ENCODE measurements at places on chromosomes 4 and X.

GRCh38 chr4:174871407-174871806 lies 42.4 kb upstream of the GLRA3 start:
- no peak for DNase-seq

DNA sequence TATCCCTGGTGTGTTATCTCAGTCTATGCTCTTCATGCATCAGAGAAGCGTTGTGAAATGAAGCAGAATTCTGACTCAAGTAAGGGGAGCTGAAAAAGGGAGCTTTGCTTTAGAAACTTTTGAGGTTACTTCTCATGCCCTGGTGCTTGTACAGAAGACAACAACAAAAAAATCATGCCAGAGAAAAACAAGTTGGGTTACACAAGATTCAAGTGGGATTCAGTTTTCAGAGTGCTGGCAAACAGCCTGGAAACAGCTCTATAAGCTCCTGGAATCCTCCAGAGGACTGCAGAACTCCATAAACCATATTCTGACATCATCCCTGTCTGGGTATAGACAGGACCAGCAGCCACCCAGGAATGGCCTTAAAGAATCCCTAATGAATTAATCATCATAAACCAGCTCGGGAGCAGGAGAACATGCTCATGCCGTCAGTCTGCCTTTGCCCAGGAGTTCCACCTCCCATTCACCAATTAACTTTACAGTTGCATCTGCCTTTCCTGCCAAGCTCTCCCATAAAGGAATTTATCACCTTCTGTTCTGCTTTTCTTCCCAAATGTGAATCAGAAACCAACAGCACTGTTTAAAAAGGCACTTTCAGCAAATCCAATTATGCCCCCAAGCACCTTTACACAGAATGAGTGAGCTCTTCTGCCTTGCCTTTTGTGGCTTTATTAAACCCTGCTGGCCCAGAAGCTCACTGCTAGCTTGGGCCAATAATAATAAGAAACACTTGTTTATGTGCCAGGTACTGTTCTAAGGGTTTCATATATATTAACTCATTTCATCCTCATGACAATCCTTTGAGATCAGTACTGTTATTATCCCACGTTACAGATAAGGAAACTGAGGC lies 54.5 kb upstream of the FBXW7 start:
- no peak for DNase-seq

DNA sequence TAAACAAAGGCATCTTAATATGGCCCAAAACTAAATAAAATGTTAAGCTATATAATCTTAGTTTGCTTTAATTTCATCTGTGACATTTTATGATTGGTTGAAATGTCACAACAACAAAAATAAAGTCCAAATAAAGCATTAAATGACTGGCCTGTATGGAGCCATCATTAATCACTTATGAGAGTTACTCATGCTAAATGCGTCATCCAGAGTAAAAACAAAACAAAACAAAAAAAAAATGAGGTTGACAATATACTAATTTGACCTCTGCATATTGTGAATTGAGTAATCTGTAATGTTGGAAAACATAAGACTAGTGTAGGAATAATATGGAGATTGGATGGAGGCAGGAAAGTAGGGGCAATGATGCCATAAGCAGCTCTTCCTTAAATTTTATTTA lies 139.7 kb downstream of the MAPK10 start:
- DNase-seq = no peak

DNA sequence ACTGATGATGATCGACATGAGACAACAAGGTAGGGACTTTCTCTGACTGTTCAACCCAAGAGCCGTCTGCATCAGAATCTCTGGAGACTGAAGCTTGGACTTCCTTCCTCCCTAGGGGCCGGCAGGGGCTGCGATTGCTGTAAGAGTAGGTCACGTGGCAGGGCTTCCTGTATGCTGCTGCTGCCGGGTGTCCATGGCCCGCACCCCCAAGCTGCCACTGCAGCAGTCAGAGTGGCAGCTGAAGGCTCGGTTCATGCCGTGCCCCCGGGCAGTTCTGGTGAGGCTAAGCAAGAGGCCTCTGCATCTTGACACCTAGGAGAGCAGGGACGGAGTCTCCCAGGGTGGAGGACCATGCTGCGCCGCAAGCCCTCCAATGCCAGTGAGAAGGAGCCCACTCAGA lies at the start of gene SASH3:
SASH3 (plus strand) TSS at position 203 of the 400 bp plus-strand sequence; CDS start at position 352, 149 bp downstream.
- DNase-seq = no peak

- no peak for DNase-seq
Measured at GRCh38 chr4:135545616-135546317, 1344.2 kb upstream of the PABPC4L start.

GRCh38 chrX:134932528-134933217 lies 58.1 kb upstream of the SMIM10 start:
- DNase-seq = no peak

DNA sequence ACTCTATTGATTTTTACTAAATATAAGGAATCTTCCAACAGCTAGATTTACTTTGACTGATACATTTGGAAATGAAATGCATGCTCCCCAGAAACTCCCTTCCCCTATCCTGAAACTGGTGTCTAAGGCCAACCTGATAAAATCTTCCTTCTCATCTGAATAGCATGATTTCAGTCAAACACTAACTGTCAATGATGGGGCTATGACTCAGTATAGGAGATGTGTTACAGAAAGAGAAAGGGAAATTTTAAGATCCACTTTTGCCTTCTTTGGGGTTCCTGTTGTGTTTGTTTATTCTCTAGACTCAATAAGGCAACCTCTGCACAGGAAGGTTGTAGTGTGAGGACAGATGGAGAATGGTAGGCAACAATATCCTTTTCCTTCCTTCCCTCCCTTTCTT lies 160.7 kb downstream of the MOSPD2 start:
- no peak for DNase-seq

GRCh38 chr4:534101-534575 lies 35.1 kb downstream of the PIGG start:
- no peak for DNase-seq

DNA sequence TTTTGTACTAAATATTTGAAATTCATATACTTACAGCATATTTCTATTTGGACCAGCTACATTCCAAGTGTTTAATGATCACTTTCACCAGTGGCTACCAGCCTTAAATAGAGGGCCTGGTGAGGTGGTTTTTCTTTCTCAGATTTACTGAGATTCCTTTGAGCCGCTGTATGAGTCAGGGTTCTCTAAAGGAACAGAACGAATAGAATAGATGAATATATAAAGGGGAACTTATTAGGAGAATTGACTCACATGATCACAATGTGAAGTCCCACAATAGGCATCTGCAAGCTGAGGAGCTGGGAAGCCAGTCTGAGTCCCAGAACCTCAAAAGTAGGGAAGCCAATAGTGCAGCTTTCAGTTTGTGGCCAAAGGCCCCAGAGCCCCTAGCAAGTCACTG lies 146.2 kb upstream of the TLL1 start:
- DNase-seq = no peak

DNA sequence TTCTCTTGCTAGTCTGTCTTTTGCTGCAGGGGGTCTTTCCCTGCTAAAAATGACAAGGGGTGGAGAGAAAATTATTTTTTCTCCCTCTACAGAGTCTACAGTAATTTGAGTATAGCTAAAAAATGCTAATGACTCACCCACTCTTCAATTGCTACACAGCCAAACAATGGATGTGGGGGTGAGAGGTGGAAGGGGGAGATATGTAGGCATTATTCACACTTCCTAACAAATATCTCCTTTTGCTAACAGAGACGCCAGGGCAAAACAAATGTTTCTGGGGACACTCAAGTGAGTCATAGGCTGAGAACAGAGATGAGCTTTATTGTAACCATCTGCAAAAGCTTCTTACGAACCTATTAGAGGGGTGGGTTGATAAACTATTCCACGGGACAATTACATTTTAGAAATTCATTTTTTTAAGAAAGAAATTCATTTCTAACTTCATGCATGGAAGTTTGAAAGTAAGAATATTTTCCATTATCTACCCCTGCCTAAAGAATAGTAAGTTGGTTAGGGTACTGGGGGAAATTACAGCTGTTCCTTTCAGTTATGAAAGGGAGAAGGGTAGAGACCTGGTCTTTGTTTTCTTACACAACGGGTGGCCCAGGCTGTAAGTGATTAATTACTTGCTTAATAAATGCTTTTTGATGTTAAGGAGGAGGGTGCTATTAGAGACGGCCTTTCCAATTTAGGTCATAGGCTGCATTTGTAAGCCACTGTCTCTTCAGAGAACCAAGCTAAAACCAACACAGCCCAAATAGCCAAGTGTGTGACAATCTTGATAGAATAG lies 12.8 kb downstream of the SCD5 start:
- no peak for DNase-seq

DNA sequence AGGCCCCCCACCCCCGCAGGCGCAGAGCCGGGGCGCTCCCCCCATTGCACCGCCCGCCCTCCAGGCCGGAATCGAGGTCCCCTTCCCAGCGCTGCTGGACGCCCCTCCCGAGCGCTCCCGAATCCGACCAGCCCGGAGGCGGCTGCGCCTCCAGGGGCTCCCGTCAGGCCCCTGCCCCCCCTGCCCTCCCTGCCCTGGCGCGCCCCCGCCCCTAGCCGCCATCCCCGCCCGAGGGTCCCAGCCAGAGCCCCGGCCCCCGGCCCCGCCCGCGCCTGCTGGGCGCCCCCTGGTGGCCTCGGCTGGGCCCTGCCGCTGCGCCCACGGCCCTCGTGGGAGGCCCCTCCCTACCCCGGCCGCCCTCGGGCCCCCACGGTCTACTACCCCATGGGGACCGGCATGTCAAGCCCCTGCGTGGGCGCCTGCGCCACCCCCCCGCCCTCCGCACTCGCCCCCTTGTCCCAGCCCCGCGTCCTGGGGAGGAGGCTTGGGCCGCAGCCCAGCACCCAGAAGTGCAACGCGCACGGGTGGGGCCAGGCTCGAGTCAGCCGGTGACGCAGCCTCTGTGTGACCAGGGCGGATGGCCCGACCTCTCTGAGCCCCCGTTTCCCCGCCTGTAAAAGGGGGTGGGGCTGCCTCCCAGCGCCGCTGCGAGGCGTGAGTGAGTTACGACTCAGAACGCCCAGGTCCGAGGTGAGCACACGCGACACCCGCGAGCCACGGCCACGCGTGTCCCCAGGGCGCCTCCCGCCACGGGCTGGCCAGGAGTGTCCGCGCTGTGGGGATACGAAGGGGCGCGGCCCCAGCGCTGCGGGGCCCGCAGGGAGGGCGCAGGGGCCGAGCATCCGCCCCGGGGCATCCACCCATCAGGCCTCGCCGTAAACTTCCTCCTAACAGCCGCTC lies 104.9 kb downstream of the FAM53A start:
- DNase-seq = peak; percentile 68

- no peak for DNase-seq
Measured at GRCh38 chr4:155889946-155890345, 13.6 kb upstream of the TDO2 start.

DNA sequence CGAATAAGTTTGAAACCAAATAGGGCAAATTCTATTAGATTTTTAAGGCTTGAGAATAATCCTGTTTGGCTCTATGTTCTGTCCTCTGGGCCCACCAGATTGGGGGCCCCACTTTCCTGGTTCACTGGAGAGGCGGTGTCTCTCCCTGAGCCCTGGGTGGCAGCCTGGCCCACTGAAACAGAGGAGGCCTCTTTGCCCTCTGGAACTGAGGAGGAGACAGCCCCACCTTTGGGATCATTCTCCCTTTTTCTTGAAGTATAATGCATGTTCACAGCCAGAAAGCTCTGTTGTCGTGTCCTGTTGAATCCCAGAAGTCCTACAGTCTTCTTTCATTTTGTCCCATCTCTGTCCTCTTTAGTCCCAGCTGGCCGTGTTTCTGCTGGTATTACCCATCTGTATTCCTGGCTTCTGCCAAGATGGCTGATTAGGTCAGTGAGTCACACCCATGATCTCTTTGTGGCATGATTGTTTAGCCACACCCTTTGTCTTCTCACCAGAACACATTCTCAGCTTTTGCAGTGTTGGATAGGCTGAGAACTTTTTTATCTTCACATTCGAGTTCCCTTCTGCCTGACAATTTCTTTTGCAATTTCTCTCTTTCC lies 8.1 kb upstream of the TBC1D25 start:
- no peak for DNase-seq

- DNase-seq = no peak
Measured at GRCh38 chr4:8710416-8710815, 117.9 kb downstream of the CPZ start.

DNA sequence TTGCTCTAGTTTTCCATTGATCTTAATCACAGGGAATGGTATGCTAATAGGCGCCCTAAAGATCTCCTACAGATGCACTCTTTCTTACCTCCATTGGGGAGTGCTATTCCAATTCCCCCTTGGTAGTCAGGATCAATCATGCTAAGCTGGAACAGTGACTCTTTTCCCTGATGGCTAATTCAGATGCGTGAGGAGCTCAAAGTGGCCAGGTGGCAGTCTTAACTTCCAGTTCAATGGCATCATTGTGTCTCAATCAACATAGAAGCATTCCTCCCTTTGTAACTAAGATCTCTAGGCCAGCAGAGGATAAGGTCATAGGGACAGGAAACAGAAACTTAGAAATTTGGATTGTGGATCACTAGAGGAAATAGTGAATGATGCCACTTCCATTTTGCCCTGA lies 216.8 kb downstream of the GRID2 start:
- DNase-seq = no peak

DNA sequence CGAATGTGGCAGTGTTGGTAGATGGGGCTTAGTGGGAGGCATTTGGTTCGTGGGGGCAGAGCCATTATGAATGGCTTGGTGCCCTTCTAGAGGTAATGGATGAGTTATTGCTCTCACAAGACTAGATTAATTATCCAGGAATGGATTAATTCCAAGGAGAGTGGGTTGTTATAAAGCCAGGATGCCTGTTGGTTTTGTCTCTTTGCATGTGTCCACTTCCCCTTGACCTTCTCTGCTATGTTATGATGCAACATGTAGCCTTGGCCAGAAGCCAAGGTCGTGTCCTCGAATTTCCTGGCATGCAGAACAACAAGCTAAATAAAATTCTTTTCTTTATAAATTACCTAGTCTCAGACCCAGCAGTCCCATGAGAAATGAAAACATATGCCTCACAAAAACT lies 111.2 kb upstream of the PLS3 start:
- DNase-seq = no peak

- no peak for DNase-seq
Measured at GRCh38 chrX:52979993-52980392, 21.7 kb upstream of the FAM156A start.

- DNase-seq = no peak
Measured at GRCh38 chrX:129686422-129686948, 31.7 kb upstream of the APLN start.

DNA sequence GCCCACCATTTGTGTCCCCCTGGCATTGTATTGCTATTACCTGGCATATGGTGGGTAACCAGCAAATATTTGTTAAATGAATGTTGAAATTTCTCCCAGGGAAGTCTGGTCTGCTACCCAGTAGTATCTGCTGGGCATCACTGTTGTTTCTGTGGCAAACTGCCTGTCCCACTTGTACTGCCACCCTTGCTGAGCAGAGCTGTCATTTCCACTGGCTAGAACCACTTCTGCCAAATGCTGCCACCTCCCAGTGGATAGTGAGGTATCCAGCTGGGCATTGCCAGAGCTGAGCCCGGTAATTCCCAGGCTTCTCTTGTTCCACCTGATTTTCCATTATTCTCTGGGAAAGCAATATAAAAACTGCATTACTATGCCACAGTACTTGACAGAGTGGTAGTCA lies 186.7 kb upstream of the NOCT start:
- no peak for DNase-seq

GRCh38 chr4:6107114-6107791 lies 89.0 kb upstream of the C4orf50 start:
- DNase-seq = peak; percentile 0

GRCh38 chrX:106042296-106042695 lies 3.8 kb upstream of the SERPINA7 start:
- no peak for DNase-seq
